ENCODE measurements at places on chromosomes 12 and 14.

- no peak for ATAC-seq
Measured at GRCh38 chr14:90593254-90594040, 196.6 kb downstream of the CALM1 start.

DNA sequence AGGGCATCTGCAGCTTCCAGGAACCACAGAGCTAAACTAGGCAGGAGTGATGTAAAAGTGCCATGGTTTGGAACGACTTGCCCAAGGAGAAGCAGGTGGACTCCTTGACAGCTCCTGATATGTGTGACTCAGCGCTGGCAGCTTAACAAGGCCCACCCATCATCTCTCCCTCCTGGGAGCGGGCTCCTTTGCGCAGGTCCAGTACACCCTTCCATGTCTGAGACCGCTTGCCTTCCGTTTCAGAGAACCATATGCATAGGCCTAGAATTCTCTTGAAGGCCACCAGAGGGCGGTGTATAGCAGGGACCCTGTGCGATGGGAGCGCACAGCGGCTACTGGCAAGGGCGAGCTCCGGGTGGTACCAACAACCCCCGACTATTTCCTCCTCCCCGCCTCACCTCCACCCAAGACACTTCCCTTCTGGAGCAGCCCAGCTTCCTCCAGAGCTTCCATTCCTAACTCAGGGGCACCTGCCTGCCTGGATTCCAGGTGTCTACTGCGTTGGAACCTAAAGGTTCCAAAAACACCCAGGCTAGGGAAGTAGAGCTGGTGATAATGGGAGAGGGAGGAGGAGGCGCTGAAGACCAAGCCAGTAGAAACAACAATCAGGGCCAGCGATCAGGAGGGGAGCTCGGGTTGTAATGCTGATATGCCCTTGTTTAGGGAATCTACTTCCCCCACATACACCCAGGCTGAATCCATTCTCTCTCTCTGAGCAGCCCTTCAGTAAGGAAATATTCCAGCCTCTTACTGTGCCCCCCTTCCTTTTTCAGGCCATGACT lies 6.3 kb downstream of the DHH start:
- ATAC-seq = peak; percentile 94

DNA sequence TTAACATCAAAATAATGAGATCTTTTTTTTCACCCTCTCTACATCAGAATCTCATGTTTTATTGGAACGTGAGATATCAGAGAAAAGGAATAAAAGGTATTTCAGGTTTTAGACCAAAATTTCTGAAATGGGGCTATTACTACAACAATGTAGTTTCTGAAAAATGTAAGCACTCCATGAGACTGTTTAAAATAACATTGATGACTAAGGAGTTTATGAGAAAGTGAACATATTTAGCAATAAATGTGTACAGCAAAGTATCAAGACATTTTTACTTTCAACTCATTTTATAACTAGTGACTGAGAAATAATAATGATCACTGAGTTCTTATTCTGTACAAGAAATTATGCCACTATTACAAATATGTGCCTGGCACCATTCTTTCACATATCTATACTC lies 39.3 kb upstream of the ABCC9 start:
- no peak for ATAC-seq

DNA sequence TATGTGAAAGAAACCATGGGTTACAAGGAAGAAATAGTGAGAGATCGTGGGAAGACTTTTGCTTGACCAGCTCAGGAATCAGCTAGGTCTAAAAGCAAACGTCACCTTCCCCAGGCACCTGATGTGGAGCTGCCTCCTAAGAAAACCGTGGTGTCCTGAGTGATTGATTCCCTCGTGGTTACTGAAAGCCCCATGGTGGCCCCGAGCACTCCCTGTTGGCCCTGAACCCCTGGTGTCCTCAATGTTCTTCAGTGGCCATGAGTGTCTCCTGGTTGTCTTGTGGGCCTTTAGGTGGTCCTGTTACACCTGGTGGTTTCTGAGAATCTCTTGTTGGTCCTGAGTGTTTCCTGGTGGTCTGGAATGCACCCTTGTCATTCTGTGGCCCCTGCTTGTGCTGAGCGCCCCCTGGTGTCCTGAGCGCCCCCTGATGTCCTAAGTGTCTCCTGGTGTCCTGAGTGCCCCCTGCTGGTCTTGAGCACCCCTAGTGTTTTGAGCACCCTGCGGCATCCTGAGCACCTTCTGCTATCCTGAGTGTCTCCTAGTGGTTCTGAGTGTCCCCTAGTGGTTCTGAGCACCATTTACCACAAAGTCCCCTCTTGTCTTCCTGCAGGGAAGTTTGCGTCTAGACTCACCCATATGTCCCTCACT lies 518.7 kb downstream of the TMEM121 start:
- peak; percentile 81 for ATAC-seq

- ATAC-seq = peak; percentile 76
Measured at GRCh38 chr14:92456215-92457015, 57.2 kb upstream of the RIN3 start.

DNA sequence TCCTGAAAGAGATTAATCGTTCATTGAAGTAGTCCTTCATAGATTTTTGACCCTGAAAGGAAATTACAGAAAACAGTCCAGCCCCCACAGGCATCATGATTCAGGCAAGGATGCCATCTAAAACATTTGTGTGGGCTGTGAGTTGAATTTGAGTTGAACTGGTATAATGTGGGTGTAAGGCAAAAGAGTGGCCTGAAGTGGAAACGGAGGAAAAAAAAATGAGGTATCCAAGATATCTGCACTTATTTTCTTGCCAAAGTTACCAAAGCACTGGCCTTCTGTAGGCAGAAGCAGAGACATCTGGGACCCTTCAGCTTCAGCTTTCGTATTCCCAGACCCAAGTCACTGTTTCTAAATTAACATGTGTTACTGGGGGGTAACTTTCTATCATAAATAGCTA lies 105.1 kb upstream of the DIO2 start:
- ATAC-seq = no peak

DNA sequence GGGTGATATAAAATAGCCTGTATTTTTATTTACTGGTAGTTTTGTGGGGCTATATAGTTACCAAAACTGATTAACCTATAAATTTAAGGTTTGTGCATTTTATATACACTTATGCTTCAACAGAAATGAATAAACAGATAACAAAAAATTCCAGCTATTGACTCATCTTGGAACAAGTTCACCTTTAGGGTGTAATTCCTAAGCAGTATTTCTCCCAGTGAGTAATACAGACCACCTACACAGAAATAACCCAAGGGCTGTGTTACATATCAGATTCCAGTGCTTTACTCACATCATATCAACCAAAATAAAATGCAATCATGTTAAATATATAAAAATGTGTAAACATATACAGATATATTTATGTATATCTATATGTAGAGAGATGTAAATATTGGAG lies 345.6 kb downstream of the ADAMTS20 start:
- no peak for ATAC-seq

DNA sequence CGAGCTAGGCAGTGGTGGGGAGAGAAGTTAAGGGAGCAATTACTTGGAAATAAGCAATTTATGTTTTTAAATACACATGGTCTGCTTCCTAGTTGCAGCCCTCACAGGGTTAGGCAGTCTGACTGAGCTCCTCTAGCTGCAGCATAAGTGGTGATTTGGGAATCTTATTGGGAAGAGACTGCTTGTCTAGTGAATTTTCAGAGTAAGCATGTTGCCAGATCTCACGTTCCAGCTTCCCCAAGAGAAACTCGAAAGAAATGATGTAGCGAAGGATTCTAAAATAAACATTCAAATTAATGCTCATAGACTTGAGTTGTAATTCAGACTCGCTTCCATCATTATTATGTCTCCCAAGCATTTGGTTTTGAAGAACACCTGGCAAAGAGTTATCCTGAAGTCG lies 440.2 kb downstream of the ATP23 start:
- no peak for ATAC-seq

All from stimulated activated memory B cell treated with anti-CD40 and anti-IgM and Interleukin-4, amounts not matched to agents 10 μg/mL and 1 μg/mL and 100 μg/mL, for 72 hours (primary cell).